ENCODE measurements at places on chromosomes 7 and 10.

DNA sequence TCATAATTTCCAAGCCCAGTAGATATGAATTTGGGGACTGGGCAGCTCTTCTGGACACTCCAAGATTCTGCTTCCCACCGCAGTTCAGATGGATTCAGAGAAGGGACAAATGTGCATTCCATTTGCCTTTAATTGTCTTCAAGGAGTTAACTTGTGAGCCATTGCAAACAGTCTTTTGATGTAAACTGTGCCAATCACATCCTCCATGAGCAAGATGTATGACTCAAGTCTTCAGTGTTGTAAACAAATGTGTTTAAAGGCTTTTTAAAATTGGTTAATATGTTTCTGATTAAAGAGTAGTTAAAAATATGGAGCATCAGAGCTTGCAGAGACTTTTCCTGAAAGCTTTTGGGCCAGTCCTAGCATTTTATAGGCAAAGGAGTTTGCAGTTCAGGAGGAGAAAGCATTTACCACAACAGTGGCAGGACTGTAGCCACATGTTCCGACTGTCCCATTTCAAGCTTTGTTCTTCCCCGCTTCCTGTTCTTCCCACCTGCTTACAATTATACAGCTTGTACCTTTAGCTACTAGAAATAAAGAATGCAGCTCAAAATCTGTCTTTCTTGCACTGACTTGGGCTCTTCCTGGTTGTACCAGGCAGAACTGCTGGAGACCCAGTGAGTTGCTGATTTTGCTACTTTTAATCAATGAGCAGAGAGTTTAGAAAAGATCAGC lies 6.2 kb downstream of the SLC18A2 start:
- DNase-seq: no peak

GRCh38 chr7:149770728-149771636 lies 2.4 kb downstream of the ZNF467 start:
- DNase-seq: no peak

- no peak for DNase-seq
Observed at GRCh38 chr7:21352540-21353387, 75.1 kb upstream of the SP4 start.

- DNase-seq: peak; percentile 80
Observed at GRCh38 chr10:72331575-72332422, 22.9 kb downstream of the DNAJB12 start.

DNA sequence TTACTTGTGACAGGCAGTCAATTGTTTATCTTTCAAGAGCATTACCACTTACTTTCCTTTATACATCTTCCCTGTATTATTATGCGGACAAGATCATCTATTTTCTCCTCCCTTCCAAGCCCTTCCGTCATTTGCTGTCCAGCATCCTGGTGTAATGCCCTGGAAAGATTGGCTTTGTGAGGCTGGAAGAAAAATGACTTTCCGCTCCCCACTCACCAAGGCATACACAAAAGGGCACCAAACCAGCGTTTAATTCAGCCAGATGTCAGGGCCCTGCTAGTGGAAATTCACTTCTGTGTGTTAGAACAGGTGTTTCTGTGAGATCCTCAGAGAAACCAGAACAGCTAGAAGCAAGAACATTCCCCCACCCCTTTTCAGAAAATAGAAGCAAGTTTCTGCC lies 128.1 kb upstream of the NANOS1 start:
- no peak for DNase-seq

DNA sequence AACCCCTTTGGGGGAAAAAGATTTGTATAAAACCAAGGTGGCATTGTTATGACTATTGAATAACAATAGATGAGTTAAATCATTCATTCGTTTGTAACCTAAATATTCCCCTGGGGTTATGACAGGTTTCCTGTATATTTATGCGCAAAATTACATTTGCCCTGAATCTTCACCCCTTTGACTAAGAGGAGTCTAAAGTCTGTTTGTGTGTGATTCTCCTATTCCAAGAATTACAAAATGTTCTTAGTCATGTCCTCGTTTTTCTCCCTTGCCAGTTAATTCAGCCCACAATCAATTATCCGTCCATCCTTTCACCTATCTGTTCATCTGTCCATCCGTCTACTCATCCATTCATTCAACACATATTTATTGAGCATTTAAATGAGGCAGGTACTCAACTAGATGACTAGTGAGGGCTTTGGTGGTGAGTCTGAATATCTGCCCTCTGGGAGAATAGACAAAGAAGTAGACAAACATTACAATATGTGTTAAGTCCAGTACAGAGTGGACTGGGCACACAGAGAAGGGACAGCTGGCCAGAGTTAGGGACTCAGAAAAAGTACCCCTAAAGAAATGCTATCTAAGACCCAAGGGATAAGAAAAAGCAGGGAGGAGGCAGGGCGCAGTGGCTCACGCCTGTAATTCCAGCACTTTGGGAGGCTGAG lies 35.6 kb upstream of the TCF7L2 start:
- DNase-seq: no peak

GRCh38 chr10:113751181-113751732 lies at the start of gene PLEKHS1:
Gene PLEKHS1, plus strand, starts transcription at chr10:113751682. Its CDS starts 3,596 bp downstream, at chr10:113755278.
- DNase-seq: no peak

- no peak for DNase-seq
Observed at GRCh38 chr7:19293431-19293830, 148.2 kb upstream of the FERD3L start.

- DNase-seq: no peak
Observed at GRCh38 chr10:127878475-127879055, 14.2 kb downstream of the CLRN3 start.

DNA sequence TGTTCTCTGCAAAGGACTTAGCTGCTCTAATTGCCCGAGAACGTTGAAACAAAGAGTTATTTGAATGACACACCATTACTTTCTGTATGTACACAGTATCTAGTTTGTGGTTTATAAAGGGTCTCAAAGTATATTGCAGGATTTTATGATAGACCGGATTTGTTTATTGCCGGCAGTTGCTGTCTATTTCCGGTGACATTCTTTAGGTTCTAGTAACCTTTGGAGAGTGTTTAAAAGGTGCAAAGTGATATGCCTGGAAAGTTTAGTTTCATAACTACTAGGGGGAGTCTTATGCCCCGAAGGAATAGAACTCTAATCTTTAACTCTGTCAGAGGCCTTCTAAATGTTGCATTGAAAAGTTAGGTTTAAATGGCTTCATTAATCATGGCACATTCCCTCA lies 63.8 kb downstream of the PAPSS2 start:
- no peak for DNase-seq

GRCh38 chr7:150567169-150567568 lies at the start of gene GIMAP4:
Gene GIMAP4, plus strand, starts transcription at chr7:150567390. Its CDS starts 2,512 bp downstream, at chr7:150569902.
- DNase-seq: no peak

DNA sequence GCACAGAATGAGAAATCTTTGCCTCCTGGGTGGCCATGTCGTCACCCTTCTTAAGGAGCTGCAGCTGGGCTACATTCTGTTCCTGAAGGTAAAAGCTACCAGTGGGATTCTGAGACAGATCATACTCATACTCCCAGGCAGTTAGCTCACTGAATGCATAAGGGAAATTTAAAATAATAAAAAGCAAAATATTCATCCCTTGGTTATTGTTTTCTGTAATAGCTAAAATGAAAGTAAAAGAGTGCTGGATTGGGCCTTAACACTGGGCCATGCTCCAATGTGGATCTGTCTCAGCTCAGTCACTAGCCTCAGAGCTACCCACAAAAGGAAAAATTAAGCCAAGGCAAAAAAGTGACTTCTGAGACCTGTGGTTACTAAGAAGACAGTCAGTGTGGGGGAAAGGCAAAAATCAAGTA lies 8.9 kb upstream of the DYNC2I1 start:
- DNase-seq: peak; percentile 10
